ENCODE measurements at places on chromosomes 4 and X.

DNA sequence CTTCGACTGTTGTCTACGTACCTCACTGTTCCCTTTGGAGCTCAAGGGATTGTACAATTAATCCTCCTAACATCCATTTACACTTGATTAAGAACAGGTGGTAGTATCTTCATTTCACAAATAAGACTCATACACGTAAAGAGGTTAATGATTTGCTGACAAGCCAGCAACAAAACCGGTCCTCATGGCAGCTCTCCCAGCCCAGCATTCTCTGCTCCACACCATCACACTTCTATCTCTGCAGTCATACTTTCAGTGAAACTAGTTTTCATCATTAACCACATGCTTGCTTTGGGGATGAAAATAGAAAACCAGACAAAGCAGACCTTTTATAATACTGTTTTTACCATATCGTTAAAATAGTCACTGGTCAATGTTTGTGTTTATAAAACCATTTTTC, 28.7 kb upstream of the CASK start:
- no peaks in the 10 kb centered on the region for H3K36me3 ChIP-seq
- H3K4me1 ChIP-seq: no peaks in the 10 kb centered on the region
- no peaks in the 10 kb centered on the region for H3K27me3 ChIP-seq
- no peak overlapping the region for H3K4me3 ChIP-seq
- DNase-seq: no peak

DNA sequence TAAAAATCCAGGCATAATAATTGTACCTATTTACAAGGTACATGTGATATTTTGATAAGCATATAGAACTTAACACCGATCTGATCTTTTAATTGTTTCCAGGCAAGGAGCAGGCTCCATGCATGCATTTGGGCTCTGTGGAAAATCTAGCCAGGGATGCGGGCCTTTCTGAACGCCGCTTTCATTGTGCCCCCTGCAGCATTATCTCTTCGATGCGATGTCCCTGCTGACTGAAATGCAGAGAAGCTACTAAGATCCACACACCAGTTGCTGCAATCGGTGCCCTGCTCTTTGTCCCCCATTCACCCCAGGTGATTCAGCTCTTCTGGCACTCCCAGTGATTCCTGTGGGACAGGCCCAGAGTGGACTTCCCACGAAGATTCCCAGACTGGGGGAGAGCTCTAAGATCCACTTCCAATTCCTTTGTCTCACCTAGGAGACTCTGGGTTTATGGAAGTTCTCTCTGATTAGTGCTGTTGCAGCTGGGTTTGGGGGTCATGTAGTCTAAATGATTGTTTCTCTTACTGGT, 254.3 kb upstream of the AGA start:
- no peak overlapping the region for H3K27ac ChIP-seq
- H3K36me3 ChIP-seq: no peaks in the 10 kb centered on the region
- no peak for DNase-seq
- H3K4me3 ChIP-seq: no peak overlapping the region

GRCh38 chr4:26687728-26688127, 103.8 kb downstream of the TBC1D19 start:
- H3K36me3 ChIP-seq: peaks cover 19% of the 10 kb centered on the region
- H3K4me3 ChIP-seq: no peak overlapping the region
- H3K27ac ChIP-seq: no peak overlapping the region
- no peak for DNase-seq
- H3K27me3 ChIP-seq: no peaks in the 10 kb centered on the region

DNA sequence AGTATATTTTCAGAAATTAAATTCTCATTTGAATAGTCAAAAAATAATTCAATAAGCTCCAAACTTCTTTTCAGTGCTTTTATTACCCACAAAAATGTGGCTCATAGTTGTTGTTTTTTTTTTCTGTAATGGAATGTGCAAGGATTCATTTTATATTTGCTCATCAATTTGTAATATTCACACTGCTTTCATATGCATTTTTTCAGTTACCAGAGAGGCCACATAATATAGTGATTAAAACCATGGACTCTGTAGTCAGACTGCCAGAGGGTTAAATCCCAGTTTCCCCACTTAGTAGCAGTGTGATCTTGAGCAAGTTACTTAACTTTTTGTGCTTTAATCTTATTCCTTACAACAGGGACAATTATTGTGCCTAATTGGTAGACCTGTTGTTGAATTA, 64.5 kb downstream of the FAM9B start:
- H3K4me3 ChIP-seq: no peak overlapping the region
- no peaks in the 10 kb centered on the region for H3K4me1 ChIP-seq
- H3K36me3 ChIP-seq: no peaks in the 10 kb centered on the region
- no peak for DNase-seq
- H3K27ac ChIP-seq: no peak overlapping the region

- peak overlapping the region; percentile 47 for H3K27ac ChIP-seq
- DNase-seq: no peak
- peaks cover 27% of the 10 kb centered on the region for H3K4me1 ChIP-seq
Observed at GRCh38 chr4:121070274-121070673, 2.1 kb downstream of the NDNF start.

- H3K27me3 ChIP-seq: peaks cover 3% of the 10 kb centered on the region
- H3K4me3 ChIP-seq: peak overlapping the region; percentile 59
- peak overlapping the region; percentile 62 for H3K27ac ChIP-seq
- DNase-seq: no peak
- H3K4me1 ChIP-seq: no peaks in the 10 kb centered on the region
- no peaks in the 10 kb centered on the region for H3K36me3 ChIP-seq
Observed at GRCh38 chrX:24464498-24464835, 619 bp upstream of the PDK3 start.

- no peaks in the 10 kb centered on the region for H3K27me3 ChIP-seq
- DNase-seq: no peak
- H3K4me1 ChIP-seq: peaks cover 30% of the 10 kb centered on the region
- H3K4me3 ChIP-seq: no peak overlapping the region
- no peaks in the 10 kb centered on the region for H3K36me3 ChIP-seq
- no peak overlapping the region for H3K27ac ChIP-seq
Observed at GRCh38 chr4:185697488-185697887, 114.5 kb downstream of the SORBS2 start.

- no peak overlapping the region for H3K4me3 ChIP-seq
- H3K4me1 ChIP-seq: no peaks in the 10 kb centered on the region
- H3K27me3 ChIP-seq: no peaks in the 10 kb centered on the region
- no peaks in the 10 kb centered on the region for H3K36me3 ChIP-seq
- no peak for DNase-seq
Observed at GRCh38 chr4:97359826-97360225, 783.5 kb downstream of the STPG2 start.

DNA sequence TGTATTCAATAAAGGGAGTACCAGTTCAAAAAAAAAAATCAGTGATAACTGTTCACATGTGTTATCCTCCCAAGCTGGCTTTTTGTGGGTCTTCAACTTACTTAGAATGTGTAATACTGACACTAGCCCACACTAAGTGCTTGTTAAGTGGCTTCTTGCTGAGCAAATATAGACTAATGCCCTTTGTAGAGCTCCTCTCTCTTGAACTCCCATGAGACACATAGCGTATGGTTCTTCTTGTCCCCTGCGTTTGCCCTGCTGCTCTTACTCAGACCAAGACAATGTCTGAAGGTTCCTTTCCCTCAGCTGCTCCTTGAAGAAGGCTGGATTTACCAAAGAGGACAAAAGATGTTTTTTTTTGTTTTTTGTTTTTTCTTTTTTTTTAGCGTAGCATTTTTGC, 110.9 kb downstream of the FRAS1 start:
- no peaks in the 10 kb centered on the region for H3K4me1 ChIP-seq
- no peak for DNase-seq

- no peaks in the 10 kb centered on the region for H3K4me1 ChIP-seq
- no peak overlapping the region for H3K4me3 ChIP-seq
- no peaks in the 10 kb centered on the region for H3K27me3 ChIP-seq
- H3K36me3 ChIP-seq: no peaks in the 10 kb centered on the region
Observed at GRCh38 chr4:106671716-106672115, 303.1 kb upstream of the GIMD1 start.

DNA sequence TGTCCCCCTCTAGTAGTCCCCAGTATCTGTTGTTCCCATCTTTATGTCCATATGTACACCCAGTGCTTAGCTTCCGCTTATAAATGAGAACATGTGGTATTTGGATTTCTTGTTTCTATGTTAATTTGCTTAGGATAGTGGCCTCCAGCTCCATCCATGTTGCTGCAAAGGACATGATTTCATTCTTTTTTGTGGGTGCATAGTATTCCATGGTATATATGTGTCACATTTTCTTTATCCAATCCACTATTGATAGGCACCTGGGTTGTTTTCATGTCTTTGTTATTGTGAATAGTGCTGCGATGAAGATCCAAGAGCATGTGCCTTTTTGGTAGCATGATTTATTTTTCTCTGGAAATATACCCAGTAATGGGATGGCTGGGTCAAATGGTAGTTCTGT, 6.3 kb downstream of the RAP1GDS1 start:
- H3K4me1 ChIP-seq: peaks cover 19% of the 10 kb centered on the region
- no peak for DNase-seq
- H3K4me3 ChIP-seq: no peak overlapping the region
- no peak overlapping the region for H3K27ac ChIP-seq
- H3K27me3 ChIP-seq: no peaks in the 10 kb centered on the region

- peak; percentile 20 for DNase-seq
- H3K27ac ChIP-seq: no peak overlapping the region
- H3K4me3 ChIP-seq: no peak overlapping the region
- H3K27me3 ChIP-seq: no peaks in the 10 kb centered on the region
Observed at GRCh38 chr4:32929796-32930699, 2209.9 kb downstream of the PCDH7 start.

DNA sequence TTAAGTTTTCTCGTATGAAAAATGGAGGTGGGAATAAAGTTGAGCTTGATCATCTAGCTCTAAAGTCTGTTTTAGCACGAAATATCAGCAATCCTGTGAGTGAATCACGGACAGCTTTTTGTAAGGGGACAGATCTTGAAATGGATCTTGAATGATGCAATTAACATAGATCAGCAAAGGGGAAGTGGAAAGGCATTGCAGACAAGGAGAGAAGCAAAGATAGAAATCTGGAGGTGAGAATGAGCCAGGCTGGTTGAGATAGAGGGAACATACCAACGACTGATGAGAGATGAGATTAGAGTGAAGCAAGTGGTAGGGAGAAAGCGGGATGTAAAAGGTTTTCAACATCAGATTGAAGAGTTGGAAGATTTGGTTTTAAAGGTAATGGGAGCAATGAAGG, 4.6 kb upstream of the DGKK start:
- no peak overlapping the region for H3K27ac ChIP-seq
- H3K36me3 ChIP-seq: no peaks in the 10 kb centered on the region
- H3K4me3 ChIP-seq: no peak overlapping the region
- no peak for DNase-seq
- peaks cover 42% of the 10 kb centered on the region for H3K27me3 ChIP-seq

DNA sequence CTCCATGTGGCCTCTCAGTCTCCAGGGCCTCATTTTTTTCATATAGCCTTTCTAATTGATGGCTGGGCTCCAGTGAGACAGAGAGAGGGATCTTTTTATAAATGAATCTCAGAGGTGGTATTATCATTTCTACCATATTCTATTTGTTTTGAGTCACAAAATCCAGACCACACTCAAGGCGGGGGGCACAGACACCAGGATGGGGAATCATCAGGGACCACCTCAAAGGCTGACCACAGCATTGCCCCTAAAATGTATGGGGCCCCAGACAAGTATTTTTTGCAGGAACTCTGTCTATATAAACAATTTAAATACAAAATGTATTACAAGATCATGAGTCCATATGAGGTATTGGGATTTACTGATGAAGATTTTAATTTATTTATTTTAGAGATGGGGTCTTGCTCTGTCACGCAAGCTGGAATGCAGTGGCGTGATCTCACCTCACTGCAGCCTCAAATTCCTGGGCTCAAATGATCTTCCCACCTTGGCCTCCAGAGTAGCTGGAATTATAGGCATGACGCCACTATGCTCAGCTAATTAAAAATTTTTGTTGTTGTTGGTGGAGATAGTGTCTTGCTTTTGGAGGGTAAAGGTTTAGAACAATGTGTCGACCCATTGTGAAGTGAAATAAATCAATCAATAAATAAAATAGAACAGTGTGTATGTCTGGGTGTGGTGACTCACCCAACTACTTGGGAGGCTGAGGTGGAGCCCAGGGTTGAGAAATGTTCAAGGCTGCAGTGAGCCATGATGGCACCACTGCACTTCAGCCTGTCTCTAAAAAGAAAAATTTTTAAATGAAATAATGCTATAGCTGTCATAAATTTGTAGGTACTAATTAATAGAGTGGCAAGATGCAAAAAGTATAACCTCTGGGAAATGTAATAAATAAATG, 29.4 kb downstream of the WDR13 start:
- no peak overlapping the region for H3K4me3 ChIP-seq
- H3K27me3 ChIP-seq: no peaks in the 10 kb centered on the region
- H3K4me1 ChIP-seq: no peaks in the 10 kb centered on the region
- DNase-seq: no peak
- H3K27ac ChIP-seq: no peak overlapping the region

DNA sequence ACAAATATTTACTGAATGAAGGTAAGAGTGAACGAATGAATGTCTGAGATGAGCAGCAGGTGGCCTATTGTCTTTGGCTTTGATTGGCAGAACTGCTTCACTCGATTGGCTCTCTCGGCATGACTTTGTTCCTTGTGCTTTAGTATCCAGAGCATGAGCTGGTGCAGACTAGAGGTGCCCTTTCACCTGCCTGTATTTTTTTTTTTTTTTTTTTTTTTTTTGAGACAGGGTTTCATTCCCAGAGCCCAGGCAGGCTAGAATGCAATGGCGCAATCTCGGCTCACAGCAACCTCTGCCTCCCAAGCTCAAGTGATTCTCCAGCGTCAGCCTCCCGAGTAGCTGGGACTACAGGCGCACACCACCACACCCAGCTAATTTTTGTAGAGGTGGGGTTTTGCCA, 38.9 kb downstream of the SRPX2 start:
- DNase-seq: no peak
- no peaks in the 10 kb centered on the region for H3K27me3 ChIP-seq
- peaks cover 13% of the 10 kb centered on the region for H3K36me3 ChIP-seq
- no peaks in the 10 kb centered on the region for H3K4me1 ChIP-seq

DNA sequence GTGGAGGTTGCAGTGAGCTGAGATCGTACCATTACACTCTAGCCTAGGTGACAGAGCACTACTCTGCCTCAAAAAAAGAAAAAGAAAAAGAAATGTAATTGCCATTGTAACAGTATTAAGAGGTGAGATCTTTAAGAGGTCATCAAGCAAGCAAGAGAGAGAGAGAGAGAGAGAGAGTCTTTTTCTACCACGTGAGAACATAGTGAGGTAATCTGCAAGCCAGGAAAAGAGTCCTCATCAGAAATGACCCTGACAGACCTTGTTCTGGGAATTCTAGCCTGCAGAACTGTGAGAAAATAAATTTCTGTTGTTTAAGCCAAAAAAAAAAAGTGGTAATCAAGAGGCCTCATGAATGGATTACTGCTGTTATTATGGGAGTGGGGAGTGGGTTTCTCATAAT, 14.9 kb downstream of the GPKOW start:
- no peaks in the 10 kb centered on the region for H3K4me1 ChIP-seq
- H3K27ac ChIP-seq: no peak overlapping the region
- no peak for DNase-seq
- no peaks in the 10 kb centered on the region for H3K27me3 ChIP-seq

DNA sequence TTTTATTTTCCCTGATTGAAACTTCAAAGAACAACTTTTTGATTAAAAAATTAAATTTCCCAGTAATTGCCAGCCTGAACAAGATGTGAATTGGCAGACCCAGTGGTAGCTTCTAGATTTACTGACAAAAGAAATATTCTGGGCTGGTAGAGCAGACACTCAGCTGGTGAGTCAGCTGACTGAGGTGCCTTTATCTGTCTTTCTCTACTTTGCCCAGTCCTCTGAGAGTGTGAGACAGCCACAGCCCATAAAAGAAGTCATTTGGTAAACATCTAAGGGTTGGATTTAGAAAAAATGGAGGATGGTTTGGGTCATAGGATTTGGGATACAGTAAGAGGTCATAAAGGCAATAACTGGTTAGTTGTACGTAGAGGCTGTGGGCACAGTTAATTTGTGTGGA, 54.5 kb downstream of the CCSER1 start:
- peak; percentile 17 for DNase-seq
- no peaks in the 10 kb centered on the region for H3K27me3 ChIP-seq
- no peaks in the 10 kb centered on the region for H3K4me1 ChIP-seq
- no peaks in the 10 kb centered on the region for H3K36me3 ChIP-seq
